ENCODE measurements at places on chromosomes 7 and 10.

DNA sequence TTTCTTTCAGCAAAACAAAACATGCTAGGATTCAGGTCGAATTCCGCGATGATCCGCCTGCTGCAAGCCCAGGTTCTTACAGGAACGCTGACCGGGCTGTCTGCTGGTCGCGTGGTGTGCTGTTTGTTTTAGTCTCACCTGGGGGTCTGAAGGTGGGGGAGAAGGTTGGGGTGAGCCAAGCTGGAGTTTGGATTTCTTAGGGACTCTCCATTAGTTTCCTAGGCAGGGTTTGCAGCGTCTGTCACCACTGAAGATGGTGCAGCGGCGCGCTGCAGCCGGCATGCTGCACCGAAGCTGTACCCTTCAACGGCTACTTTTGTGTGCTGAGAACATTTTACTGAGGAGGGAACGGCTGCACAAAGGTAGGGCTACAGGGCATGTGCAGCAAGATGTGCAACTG lies 48.7 kb downstream of the GCC1 start:
- no peak for DNase-seq

GRCh38 chr7:103115771-103116170 lies 33.1 kb downstream of the NAPEPLD start:
- no peak for DNase-seq

GRCh38 chr7:25087855-25088254 lies 37.2 kb downstream of the CYCS start:
- no peak for DNase-seq

DNA sequence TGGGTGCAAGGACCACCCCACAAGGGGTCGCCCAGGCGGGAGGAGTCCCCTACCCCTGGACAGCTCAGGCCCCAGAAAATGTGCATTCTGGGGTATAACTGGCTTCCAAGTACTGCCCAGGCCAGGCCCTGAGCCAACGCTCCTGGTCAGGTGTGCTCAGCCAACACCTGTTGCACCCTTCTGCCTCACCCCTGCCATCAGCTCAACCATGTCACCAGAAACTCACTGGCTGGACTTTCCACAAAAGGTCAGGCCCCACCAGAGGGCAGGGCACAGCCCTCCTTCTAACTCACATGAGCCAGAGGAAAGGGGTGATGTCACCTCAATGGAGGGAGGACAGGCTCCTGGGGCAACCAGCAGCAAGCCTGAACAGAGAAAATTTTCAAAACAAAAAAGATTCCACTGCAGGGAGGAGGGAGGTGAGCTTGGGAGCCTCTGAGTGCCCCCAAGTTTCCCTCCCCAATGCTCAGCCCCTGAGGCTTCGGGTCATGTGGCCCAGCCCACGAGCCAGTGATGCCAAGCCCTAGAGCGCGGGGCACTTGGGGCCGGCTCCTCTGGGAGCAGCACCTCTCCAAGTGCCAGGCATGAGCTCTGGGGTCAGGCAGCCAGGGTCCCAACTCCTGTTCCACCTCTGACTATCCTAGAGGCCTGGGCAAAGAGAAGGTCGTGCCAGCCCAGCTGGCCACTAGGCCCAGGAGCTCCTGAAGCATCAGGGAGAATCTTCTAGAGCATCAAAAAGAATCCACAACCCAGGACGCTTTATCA lies 2.2 kb downstream of the OGDHL start:
- DNase-seq: no peak

- DNase-seq: no peak
These were observed 77.4 kb upstream of the NRBF2 start for GRCh38 chr10:63055705-63056104.

- no peak for DNase-seq
These were observed 124.8 kb downstream of the PPP1R17 start for GRCh38 chr7:31811650-31812461.

GRCh38 chr10:62149621-62150020 lies 119.0 kb downstream of the RTKN2 start:
- no peak for DNase-seq

GRCh38 chr10:71978988-71979691 lies 14.9 kb downstream of the CHST3 start:
- no peak for DNase-seq

DNA sequence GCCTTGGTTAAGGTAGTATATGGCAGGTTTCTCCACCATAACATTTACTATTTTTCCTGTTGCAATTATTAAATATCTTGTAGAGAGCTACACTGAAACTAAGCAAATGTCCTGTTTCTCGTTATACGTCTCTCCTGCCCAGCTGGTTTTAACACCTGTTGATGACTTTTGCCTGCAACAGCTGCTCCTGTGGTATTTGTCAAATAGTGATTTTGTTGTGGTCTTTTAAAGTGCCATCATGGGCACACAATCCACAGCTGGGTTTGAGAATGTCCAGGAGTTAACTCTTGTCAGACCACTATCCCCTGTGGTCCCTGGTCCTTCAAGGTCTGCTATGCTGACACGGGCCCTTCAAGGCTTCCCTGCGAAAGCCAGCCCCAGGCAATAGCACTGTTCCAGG lies 24.9 kb upstream of the SEC61G start:
- DNase-seq: no peak

- no peak for DNase-seq
These were observed 252.6 kb downstream of the SEC23IP start for GRCh38 chr10:120145107-120145506.

GRCh38 chr7:96361116-96361857 lies 39.4 kb upstream of the SLC25A13 start:
- no peak for DNase-seq

GRCh38 chr7:98641646-98642500 lies 24.8 kb downstream of the NPTX2 start:
- no peak for DNase-seq

GRCh38 chr10:114664127-114664526 lies 6.1 kb upstream of the ABLIM1 start:
- no peak for DNase-seq

GRCh38 chr10:105195831-105196230 lies 554.7 kb downstream of the SORCS3 start:
- DNase-seq: no peak

DNA sequence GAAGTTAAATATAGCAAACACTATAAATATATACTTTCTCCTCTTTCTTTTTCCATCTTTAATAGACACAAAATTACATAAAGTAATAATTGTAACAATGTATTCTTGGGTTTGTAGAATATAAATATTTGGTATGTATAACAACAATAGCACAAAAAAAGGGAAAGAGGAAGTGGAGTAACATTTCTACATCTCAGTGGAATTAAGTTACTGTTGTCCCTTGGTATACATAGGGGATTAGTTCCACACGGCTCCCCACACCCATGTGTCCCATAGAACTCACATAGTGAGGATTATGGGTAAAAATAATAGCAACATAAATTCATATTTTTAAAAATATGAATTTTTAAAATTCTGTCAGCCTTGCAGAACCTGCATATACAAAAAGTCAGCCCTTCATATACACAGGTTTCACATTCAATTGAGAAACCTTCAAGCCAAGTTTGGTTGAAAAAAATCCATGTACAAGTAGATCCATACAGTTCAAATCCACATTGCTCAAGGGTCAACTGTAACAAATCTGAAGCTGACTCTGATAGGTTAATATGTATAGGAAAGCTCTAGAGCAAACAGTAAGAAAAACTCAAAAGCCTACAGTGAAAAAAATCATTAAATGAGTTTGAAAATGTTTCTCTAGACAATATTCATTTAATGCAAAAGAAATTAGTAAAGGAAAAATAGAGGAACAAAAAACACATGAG lies 92.4 kb downstream of the HYCC1 start:
- DNase-seq: no peak

DNA sequence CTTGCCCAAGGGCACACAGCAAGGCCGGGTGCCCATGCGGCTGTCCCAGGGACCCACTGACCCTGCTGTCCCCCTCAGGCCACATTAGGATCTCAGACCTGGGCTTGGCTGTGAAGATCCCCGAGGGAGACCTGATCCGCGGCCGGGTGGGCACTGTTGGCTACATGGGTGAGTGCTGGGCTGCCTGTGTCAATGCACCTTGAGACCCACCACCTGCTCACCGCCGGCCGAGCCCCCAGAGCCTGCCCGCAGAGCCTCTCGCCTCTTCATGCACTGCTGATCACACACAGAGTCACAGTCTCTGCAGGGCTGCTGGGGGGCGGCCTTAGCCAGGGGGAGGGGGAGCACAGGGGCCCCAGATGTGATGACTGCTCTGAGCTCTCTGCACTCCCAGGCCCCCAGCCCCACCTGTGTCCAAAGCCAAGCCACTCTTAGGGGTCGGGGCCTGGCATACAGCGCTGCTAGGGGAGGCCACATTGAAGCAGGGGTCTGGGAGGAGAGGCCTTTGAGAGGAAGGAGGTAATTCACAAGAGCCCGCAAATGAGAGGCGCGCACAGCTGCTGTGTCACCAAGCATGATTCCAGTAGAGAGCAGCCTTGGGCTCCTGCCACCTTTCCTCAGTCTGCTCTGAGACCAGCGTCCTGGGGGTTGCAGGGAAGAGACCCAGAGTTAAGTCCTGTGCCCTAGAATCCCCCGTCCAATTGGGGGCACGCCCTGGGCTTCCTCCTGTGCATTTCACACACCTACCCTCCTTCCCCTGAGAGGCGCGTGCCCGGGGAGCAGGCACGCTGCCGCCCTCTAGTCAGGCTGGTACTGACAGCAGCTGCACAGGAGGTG lies 100.4 kb downstream of the RGS10 start:
- no peak for DNase-seq

DNA sequence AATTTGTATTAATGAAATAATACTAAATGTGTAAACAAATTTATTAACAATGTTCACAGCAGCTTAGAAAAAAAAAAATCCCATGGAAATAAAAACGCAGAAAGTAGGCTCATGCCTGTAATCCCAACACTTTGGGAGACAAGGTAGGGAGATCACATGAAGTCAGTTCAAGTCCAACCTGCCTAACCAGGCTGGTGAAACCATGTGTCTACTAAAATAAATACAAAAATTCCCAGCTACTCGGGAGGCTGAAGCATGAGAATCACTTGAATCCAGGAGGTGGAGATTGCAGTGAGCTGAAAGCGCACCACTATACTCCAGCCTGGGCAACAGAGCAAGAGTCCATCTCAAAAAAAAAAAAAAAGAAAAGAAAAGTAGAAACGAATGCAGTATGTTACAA lies 36.2 kb downstream of the LARP4B start:
- DNase-seq: no peak

- no peak for DNase-seq
These were observed 56.6 kb upstream of the CPXM2 start for GRCh38 chr10:123948030-123948823.

DNA sequence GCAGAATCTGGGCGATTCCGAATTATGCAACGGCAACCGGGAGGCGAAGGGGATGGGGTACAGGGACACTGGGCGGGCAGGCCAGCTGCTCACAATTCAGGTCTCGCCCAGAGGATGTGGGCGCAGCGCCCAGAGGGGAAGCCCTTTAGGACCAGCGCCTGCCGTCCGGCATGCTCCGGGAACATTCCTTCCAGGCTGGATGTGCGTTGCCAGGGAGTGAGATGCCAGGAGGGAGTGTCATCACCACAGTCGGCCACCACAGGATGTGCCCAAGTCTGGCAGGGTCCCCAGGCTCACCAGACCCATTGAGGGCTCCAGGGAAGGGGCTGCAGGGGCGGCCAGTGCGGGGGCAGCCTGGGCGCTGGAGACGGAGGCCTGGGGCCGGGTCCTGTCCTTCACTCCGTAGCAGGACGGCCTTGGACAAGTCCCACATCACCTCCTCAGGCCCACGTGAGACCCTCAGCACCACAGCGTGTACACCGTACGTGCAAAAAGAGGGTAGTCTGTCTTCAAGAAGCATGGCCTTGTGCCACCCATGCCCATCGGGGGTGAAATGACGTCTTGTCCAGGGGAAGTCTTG lies 63.9 kb downstream of the FOXL3 start:
- DNase-seq: no peak

Data from esophagus muscularis mucosa (tissue), 4 donors.